Dermis microvascular lymphatic vessel endothelial cell (primary cell): ENCODE measurements at places on chromosomes 16 and 17. TPM values are rescaled to one million over a fixed set of nuclear protein-coding genes. Genes with fewer than 3 reads are reported as not detected.

- DNase-seq: peak; percentile 58
These were observed 58.6 kb downstream of the EMP2 start for GRCh38 chr16:10521681-10522274.

- no peak for DNase-seq
These were observed 12.8 kb upstream of the SKAP1 start for GRCh38 chr17:48442819-48443218.

DNA sequence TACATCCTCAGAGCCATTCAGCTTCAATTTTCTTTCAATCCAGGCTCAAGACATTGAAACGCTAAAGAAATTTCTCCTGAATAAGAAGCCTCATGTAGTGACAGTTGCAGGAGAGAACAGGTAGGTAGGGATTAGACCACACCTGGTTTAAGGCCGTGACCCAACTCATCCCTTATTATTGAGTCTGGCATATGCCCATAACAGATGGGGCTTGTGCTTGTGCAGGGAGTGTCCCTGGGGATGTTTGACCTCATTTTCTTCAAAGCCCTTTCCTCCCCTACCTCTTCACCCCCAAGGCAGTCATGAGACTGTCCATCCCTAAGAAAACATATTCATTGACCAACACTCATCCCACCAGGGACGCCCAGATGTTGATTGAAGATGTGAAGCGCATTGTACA lies 24.3 kb downstream of the SUPT6H start:
- DNase-seq: no peak

- DNase-seq: peak; percentile 88
These were observed at the start of gene CBFA2T3 for GRCh38 chr16:88977018-88977811. CBFA2T3 (minus strand) TSS chr16:88977207; CDS start chr16:88976807, 400 bp downstream.

ST6GALNAC1 gene
- not detected in 2 replicates for total RNA-seq

TBX2 gene
- total RNA-seq: 0.13 TPM in 1 of 2 replicates, not detected in the other

CHST4 gene
- total RNA-seq: not detected in 2 replicates
